ENCODE measurements at places on chromosomes 3 and 15. TPM values are rescaled to one million over a fixed set of nuclear protein-coding genes. Genes with fewer than 3 reads are reported as not detected.

GCHFR gene
- 18.2 TPM for total RNA-seq

SLC7A14 gene
- 8.2 TPM for total RNA-seq

OXTR gene
- total RNA-seq = 3.1 TPM

LTK gene
- 0.20 TPM for total RNA-seq

OR5K2 gene
- not detected for total RNA-seq

MKRN3 gene
- 7.4 TPM for total RNA-seq

SEC22C gene
- total RNA-seq = 62.5 TPM

LDHAL6B gene
- total RNA-seq = not detected

KCNH8 gene
- total RNA-seq = 6.9 TPM

CHRD gene
- 18.3 TPM for total RNA-seq

KPNA1 gene
- total RNA-seq = 35.5 TPM

FETUB gene
- total RNA-seq = not detected

RBPMS2 gene
- 0.30 TPM for total RNA-seq

ALPK3 gene
- total RNA-seq = 5.8 TPM

ZNF774 gene
- total RNA-seq = 6.6 TPM

UBR1 gene
- 36.1 TPM for total RNA-seq

ACP3 gene
- total RNA-seq = 1.5 TPM

SORD gene
- 13.5 TPM for total RNA-seq

TOPBP1 gene
- total RNA-seq = 49.0 TPM

GUCA1C gene
- 0.20 TPM for total RNA-seq

RASGRF1 gene
- 22.0 TPM for total RNA-seq

Measured in spinal cord (tissue), 10 donors.